Activated naive CD4-positive, alpha-beta T cell treated with Interleukin-2 at 50 U/mL for 16 hours (primary cell): ENCODE measurements at places on chromosomes 1 and 21.

DNA sequence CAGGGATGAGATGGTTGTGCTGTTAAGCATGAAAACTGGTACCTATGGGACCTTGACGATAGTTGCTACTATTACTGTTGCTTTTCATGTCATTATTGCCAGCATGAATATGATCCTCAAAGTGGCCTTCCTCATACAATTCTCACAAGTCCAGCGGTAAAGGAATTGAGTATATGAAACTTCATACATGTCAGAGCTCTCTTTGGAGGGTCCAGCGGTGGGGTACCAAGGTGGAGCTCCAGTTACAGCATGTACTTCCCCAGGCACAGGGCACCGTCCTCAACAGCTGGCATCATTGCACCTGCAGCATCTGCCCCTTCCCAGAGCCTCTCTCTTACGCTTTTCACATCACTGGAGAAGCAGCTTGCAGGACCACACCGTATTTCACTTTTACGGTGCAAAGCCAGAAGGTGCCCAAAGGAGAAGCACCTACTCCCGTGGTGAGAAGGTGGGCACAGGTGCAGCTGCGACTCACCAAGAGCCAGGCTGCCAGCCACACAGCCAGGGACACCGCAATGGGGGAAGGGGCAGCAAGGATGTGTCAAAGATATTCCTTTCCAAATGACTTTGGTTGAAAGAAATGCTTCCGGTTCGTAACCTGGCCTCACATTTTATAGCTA lies 166.4 kb upstream of the IRF2BP2 start:
- DNase-seq, result no peak

DNA sequence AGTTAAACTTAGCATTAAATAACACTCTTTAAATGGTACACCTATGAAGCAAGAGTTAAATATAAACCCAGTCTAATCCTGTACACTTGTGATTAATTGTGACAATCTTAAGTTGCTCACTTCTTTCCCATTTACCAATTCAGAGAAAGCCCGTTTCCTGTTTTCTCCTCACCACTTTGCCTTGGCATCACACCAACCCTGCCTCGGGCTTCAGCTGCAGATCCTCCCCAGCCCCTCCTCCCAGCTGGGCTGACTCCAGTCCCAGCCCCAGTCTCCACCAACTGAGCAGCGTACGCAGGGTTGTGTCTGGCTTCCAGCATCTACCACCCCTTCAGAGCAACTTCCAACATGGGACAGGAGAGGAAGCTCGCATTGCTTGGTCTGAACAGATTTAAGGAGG lies 4.1 kb downstream of the PYCR2 start:
- no peak for DNase-seq

DNA sequence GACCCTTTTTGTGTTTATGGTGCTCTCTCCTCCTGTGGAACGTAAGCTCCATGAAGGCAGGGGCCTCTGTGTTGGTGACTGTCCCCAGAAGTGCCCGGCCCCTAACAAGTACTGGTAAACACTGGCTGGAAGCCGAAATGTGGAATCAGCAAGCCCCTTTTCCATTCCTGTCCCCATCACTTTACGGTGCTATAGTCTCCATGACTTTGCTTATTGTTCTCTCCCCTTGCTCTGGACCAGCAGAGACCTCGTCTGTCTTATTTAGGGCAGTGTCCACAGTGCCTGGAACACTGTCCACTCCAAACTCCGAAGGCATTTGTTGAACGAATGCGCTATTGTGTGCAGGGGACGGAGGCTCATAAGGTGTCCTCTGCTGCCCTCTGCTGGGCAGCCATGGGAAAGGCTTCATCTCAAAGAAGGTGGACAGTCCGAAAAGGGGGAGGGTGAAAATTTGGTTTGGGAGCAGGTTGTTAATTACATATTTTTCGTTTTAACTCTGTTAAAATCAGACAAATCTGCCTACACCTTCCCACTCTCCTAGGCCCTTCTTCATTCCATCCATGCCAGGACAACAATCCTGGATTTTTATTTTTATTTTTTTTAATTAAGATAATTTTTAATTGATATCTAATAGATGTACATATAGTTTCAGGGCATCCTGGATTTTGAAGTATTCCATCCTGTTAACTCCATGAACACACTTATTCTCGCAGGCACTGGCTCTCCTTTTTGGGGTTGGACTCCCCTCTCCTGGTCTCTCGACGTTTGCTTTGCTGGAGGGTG lies 115.6 kb downstream of the PGBD5 start:
- peak; percentile 61 for DNase-seq

- no peak for DNase-seq
These were observed 3.4 kb upstream of the HRNR start for GRCh38 chr1:152227310-152227928.

GRCh38 chr1:95028954-95029353 lies 43.8 kb downstream of the ALG14 start:
- no peak for DNase-seq

DNA sequence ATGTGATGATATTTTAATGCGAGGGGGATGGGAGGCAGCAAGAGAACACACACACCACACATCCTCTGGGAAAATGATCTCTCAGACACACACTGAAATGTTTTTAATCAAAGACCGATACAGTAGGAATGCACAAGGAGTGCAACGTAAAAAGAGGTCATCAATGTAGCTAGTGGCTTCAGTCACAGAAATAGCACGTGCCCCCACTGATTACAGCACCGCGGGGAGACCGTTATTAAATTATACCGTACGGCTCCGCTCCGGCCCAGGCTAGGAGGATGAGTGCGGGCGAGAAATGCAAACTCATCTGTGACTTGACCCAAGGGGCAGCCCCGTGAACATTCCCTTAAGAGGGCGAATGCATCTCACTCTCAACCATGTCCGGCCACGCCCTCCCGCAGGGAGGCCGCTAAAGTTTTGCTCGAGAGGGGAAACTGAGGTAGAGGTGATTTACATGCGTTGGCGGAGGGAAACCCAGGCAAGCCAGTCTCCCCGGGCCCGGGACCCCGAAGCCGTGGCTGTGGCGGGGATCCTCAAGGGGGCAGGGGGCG lies 552 bp downstream of the UBR4 start:
- peak; percentile 66 for DNase-seq

DNA sequence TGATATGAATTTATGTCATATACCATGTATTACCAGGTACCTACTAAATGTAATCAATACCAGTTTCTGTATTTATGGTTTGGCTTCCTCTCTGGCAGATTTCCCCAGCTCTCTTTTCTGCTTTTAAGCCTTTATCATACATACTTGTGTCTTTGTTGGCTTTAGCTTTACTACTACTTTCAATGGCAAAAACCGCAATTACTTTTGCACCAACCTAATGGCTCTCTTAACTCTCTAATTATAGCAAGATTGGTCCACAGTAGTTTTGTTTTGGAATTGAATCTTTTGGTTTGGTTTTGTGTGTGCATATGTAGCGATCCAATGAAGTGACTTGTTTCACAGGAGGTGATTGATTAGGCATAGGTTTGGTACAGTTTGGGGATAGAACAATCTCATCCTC lies 93.6 kb downstream of the ATG4C start:
- no peak for DNase-seq

- DNase-seq, result no peak
These were observed 1.7 kb downstream of the CNTN2 start for GRCh38 chr1:205044741-205045140.
